ENCODE measurements at places on chromosomes 16 and 17.

DNA sequence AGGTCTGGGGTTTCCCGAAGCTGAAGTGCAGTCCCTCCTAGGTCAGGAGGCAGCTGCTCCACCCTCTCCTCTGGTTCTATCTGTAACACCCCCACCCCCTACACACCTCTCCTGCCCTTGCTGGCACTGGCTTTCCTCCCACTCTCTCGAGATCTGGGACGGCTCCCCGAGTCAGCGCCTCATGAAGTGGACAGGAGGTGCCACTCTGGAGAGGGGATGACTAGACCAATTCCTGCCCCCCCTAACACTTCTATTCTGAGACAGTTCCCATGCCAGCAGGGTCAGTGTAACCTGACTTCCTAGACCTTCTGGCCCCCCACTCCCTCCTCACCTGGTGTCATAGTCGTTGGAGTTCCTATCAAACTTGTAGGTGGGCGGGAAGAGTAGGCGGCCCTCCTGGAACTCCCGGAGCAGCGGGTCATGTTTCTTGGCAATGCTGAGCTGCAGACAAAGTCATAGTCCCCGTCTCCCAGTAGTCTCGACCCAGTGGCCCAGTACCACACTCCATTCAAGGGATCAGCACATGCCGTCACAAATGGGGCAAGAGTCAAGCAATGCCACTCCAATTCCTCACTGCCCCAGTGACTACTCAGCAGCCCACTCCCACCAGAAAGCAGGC is 9.7 kb downstream of the INPP5K start:
- DNase-seq = no peak

DNA sequence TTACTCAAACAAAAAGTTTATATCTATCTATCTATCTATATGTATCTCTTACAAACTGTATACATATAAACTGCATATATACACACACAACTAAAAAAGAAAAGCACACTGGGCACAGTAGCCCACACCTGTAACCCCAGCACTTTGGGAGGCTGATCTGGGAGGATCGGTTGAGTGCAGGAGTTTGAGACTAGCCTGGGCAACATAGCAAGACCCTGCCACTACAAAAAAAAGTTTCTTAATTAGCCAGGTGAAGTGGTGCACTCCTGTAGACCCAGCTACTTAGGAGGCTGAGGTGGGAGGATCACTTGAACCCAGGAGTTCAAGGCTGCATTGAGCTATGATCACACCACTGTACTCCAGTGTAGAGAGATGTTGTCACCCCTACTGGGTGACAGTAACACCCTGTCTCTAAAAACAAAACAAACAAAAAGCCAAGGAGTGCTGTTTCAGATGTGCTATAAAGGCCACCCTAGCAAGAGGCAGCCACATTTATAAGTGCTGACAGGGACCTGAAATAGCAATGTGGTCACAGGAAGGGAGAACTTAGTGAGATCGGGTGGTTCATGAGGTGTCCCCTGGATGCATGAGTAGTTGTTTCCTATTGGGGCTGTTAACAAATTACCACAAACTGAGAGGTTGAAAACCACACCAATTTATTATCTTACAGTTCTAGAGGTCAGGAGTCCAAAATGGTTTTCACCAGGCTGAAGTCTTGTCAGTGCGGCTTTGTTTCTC is 4.8 kb downstream of the CD2BP2 start:
- no peak for DNase-seq

DNA sequence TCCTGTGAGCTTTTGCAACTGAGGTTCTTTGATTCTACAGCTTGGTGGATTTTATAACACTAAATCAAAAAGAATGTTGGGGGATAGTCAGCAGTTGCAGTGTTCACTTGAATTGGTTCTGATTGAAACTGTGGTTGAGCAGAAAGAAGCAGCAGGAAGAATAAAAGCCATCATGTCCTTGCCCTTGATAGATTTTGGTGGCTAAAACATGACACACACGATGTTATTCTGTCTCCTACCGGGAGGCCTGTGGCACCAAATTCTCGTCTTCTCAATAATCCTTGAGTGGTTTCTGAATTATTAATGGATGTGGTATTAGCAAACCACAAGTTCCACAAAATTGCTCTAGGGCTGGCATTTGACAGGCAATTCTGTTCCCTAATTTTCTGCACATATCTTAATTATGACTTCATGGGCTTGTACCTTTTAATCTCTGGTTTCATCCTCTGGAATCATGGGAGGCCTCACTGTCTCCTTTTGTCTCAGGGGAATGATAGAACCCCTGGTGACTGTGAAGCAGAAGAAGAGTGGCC is 338.2 kb downstream of the SNX29 start:
- peak; percentile 20 for DNase-seq

- DNase-seq = no peak
These were observed 26.7 kb downstream of the MAF start for GRCh38 chr16:79573884-79574283.

GRCh38 chr17:19380481-19381301 is 2.4 kb downstream of the MAPK7 start:
- no peak for DNase-seq

DNA sequence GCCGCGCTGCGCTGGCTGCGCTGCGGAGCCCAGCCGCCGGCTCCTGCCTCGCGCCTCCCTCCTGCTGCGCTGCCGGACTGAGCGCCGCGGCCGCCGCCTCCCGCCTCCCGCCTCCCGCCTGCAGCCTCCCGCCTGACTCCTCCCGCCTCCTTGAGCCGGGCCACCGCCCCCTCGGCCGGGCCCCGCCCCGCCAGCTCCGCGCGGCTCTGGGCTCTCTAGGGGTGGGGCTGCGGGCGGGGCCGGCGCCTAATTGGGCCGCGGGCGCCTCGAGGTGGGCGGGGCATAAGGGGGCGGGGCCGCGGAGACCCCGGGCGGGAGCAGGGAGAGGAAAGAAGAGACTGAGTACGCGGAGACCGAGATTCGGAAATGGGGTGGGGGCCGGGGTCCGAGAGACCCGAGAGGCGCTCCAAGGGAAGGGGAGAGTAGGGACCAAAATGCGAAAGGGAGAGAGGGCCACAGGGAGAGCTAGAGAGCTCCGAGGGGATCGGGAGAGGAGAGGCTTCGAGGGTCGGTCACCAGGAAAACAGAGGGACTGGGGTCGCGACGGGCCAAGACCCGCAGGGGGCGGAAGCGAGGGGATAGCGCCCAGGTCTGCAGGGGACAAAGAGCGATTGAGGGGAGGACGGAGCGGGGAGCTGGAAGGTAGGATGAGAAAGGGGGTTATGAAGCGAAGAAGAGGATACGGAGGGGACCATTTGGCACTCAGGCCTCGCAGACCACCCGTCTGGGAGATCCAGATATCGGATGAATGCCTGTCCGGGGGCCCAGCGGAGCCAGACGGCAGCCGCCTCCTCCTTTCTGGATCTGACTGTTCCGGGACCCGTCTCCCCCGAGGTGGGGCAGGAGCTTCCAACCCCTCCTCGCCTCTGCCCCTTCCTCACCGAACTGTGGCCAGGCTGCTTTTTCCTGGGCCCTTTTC is at the start of gene C1QL1:
C1QL1 (minus strand) TSS at position 79 of the 919 bp plus-strand sequence. CDS start 255 bp downstream, outside the sequence.
- DNase-seq = peak; percentile 82

GRCh38 chr17:43877451-43878155 is 29.7 kb downstream of the MPP2 start:
- no peak for DNase-seq

GRCh38 chr17:56150649-56151048 is 2.6 kb upstream of the ANKFN1 start:
- DNase-seq = no peak

DNA sequence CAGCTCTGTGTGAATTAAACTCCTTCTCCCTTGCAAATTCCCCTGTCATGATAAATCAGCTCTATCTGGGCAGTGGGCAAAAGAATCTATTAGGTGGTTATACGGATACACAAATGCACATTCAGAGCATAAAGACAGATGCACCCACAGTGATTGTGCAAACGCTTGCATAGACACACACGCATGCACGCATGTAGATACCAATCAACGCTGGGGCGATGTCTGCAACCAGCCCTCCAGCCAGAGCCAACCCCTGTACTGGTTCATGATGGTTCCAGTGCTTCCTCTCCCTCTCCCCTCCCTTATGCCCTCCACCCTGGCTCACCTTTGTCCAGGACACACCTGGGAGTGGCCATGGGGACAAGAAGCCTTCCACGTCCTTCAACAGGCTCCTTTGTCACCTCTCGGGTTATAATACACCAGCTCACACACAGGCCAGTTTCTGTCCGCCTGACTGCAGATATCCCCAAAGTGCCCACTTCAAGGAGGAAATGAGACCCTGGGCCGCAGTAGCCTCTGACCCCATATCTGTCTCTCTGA is 33.1 kb upstream of the SNN start:
- no peak for DNase-seq

- peak; percentile 97 for DNase-seq
These were observed at the start of gene ALOXE3 for GRCh38 chr17:8117980-8118768. ALOXE3 (minus strand) TSS chr17:8118514; CDS start chr17:8117990, 524 bp downstream.

- peak; percentile 20 for DNase-seq
These were observed 20.9 kb downstream of the NACA2 start for GRCh38 chr17:61570118-61570517.
